ENCODE measurements at places on chromosomes 5 and 9.
A peak's percentile ranks its signal among the peaks of the same experiment; 100 is the strongest.

DNA sequence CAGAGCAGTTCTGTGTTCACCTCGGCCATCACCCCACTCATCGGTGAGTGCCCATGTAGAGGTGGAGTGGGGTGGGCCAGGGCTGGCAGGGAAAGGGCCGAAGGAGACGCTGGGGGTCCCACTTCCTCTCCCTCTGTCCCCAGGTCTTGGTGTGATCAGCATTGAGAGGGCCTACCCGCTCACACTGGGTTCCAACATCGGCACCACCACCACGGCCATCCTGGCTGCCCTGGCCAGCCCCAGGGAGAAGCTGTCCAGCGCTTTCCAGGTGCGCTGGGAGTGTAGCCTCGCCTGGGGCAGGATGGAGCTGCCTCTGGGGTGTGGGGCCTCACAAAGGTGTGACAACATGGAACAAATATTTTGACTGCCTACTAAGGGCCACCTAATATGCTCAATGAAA, 3.7 kb downstream of the PFN3 start:
- DNase-seq, result no peak

GRCh38 chr9:4689021-4689420, 9.7 kb downstream of the CDC37L1 start:
- no peak for DNase-seq

GRCh38 chr9:73643379-73644013, 491.8 kb downstream of the ANXA1 start:
- no peak for DNase-seq

DNA sequence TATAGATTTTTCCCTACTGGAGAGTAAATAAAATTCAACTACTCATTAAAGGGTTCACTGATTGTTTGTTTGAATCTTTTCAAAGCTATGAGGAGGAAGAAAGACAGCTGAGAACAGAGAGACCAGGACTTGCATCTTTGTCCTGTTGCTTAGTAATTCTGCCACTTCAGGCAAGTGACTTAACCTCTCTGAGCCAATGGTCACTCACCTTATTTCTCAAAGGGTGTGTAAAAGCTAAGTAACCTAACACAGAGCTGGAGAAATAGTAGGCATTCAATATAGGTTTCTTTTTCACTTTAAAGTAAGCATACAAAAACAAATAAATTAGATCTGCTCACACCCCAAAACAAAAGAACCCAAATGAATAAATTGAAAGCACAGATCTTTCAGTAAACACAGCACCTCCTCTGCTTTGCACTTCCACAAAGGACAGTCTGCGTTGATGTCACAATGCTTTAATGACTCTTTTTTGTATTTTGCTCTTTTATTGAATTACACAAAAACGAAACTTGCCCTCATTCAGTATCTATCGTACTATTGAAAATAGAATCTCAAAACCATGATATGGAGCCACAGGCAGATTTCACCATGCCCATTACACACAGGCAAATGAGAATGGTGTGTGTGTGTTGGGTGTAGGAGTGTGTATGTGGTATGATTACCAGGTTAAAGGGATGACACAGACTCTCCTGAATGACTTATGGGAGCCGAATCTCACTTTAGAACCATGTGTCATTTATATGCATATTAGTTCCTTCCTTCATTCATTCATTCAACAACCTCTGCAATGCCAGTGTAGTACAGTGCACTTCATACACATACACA, 166.0 kb downstream of the EBF1 start:
- DNase-seq, result no peak

GRCh38 chr5:140351609-140352334, 5.4 kb upstream of the HBEGF start:
- peak; percentile 85 for DNase-seq

Data from activated CD4-positive, alpha-beta T cell treated with anti-CD3 and anti-CD28 coated beads, Interleukin-10, Interleukin-2, amounts not matched to agents 100 ng/mL and 50 ng/mL, durations not matched to agents 16 hours and 8 hours (primary cell).